ENCODE measurements at places on chromosomes 1 and 21. TPM values are rescaled to one million over a fixed set of nuclear protein-coding genes. Genes with fewer than 3 reads are reported as not detected.

GRCh38 chr1:7528386-7529198 lies 242.5 kb upstream of the VAMP3 start:
- DNase-seq = peak; percentile 82
- no peaks in the 10 kb centered on the region for H3K27me3 ChIP-seq
- H3K36me3 ChIP-seq = no peaks in the 10 kb centered on the region
- peaks cover 10% of the 10 kb centered on the region for H3K4me1 ChIP-seq

Gene USH2A
- under 0.01 TPM for total RNA-seq

GRCh38 chr1:150110116-150110515 lies 39.6 kb upstream of the PLEKHO1 start:
- H3K4me1 ChIP-seq = no peaks in the 10 kb centered on the region
- H3K27ac ChIP-seq = no peak overlapping the region
- H3K4me3 ChIP-seq = no peak overlapping the region

Gene GALE
- 13.4 TPM for total RNA-seq

- no peak for DNase-seq
- H3K27ac ChIP-seq = no peak overlapping the region
- no peaks in the 10 kb centered on the region for H3K27me3 ChIP-seq
- peaks cover 25% of the 10 kb centered on the region for H3K4me1 ChIP-seq
- no peaks in the 10 kb centered on the region for H3K36me3 ChIP-seq
Observed at GRCh38 chr1:240417317-240417716, 194.6 kb downstream of the GREM2 start.

Gene CHIA
- not detected for total RNA-seq

Gene UTS2
- total RNA-seq = 0.29 TPM

DNA sequence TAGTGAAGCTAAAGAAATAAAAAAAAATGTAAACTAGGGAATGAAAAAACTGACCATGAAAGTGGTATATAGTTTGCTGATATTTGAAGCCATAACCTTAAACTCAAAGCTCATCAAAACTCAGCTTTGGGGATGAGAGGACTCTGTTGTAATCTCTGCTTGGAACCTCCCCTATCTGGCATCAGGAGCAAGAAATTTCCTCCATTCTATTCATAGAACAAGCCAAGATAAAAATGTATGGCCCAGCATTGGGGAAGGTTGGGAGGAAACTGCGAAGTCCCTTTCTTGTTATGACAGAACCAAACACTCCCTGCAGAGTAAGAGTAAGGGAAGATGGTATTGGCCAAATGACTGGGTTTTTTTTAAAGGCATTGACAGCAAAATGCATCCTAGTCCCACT lies 35.6 kb downstream of the MCOLN2 start:
- H3K27ac ChIP-seq = peak overlapping the region; percentile 72
- no peaks in the 10 kb centered on the region for H3K36me3 ChIP-seq
- peaks cover 24% of the 10 kb centered on the region for H3K4me1 ChIP-seq

Data from osteoblast (primary cell).